CD14-positive monocyte (primary cell): ENCODE measurements at places on chromosomes 11 and 22.

DNA sequence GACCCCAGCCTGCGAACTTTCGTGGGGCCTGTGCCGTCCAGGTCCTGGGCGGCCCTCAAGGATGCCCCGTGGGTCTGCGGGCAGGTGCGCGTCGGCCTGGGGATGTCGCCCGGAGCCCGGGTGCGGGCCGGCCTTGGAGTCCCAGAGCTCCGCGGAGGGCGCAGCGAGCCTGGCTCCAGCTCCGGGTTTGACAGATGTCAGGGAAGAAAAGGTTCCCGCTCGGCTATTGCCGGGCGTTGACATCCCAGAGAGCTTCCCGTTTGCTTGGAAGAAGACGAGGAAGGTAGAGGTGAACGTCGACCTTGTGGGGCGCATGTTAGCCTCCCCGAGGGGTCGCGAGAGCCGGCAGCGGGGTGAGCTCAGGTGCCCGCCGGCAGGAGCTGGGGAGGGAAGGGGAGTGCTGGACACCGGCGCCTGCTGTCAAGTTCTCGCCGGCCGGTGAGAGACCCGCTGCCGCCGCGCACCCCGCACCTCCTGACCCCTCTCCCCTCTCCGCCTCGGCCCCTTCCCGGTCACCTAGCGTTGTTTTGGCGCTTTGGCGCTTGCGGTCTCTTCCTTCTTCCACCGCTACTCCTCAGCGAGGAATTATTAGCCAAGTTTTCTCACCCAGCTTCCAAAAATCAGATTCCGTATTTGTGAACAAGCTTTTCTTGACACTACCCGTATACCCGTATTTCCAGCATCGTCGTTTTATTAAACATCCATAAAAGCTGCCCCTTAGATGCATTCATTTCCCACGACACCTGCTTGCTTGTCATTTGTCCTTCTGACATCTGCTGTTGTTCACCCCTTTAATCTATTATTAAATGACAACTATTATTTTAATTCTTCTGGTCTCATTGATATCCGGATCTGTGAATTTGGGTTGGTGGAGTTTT lies 1.3 kb downstream of the BMAL1 start:
- H3K36me3 ChIP-seq: no peaks in the 10 kb centered on the region
- peaks cover 30% of the 10 kb centered on the region for H3K27me3 ChIP-seq
- H3K27ac ChIP-seq: peak overlapping the region; percentile 94
- H3K4me3 ChIP-seq: peak overlapping the region; percentile 98
- no peak for DNase-seq

- H3K27me3 ChIP-seq: no peaks in the 10 kb centered on the region
- H3K4me1 ChIP-seq: no peaks in the 10 kb centered on the region
These were observed 200.6 kb upstream of the CTSC start for GRCh38 chr11:88538098-88538497.

DNA sequence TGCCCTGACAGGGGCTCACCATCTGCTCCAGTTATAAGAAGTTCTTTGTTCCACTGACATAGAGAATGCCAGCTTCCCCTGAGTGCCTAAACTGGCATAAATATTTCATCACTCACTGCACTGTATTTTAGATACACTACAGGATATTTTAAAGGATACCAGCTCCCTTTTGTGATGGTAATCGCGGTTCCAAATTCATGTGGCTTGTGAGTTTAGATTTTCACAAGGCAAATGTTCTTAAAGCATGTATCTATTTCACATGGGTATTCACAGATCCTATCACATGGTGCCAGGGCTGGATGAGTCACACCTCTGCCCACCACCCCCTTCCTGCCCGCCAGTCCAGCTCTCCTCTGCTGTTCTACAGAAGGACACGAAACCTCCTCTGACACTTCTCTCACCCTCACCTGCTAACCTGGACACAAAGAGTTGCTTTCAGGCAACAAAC lies 105.5 kb downstream of the KCNC1 start:
- no peaks in the 10 kb centered on the region for H3K27me3 ChIP-seq
- no peak for DNase-seq
- no peaks in the 10 kb centered on the region for H3K36me3 ChIP-seq
- no peaks in the 10 kb centered on the region for H3K4me1 ChIP-seq
- no peak overlapping the region for H3K27ac ChIP-seq
- H3K4me3 ChIP-seq: no peak overlapping the region

DNA sequence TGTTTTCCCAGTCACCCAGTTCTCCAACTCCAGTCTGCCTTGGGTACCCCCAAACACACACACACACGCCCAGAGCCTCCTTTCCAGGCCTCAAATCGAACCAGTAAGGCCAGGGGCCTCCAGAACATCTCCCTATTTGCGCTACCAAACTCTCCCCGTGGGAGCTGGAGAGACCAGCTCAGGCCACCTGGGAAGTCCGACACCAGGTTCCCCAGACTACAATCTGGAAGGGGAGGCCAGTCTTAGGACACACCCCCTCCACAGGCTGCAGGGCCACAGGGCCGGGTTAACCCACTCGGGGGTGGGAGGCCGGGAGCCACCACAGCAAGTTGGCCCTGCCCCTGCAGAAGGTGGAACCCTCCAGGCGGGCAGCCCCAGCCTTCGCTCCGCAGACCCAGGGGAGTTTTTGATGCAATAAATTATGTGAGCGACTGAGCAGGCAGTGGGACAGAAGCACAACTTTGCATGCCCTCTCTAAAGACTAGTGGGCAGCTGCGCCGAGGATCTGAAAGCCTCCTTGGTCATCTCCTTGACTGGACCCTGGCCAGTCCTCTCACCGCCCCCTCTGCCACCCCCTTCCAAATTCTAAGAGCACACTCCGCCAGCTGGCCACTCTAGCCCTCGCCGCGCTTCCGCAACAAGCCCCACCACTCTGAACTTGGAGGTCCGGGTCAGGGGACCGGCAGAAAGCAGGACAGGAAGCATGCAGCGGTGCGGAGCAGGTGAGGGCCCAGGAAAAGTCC lies 2.8 kb downstream of the IGF2 start:
- H3K27ac ChIP-seq: no peak overlapping the region

DNA sequence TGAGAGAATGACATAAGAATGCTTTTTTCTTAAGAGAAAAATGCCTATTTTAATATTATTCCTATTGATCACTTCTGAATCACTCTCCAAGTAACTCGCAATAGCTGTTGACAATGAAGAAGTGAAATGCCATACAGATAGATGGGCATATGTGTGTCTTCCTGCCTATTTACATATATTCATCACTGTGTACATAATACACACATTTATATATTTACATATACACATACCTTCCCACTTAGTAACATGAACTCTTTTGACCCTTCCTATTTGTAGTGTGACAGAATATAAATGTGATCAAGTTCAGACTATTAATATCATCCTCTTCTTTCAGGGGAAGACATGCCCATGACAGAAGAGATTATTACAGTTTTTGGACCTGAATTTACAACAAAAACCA lies 756.7 kb downstream of the DLG2 start:
- no peaks in the 10 kb centered on the region for H3K27me3 ChIP-seq
- no peaks in the 10 kb centered on the region for H3K4me1 ChIP-seq
- H3K36me3 ChIP-seq: no peaks in the 10 kb centered on the region
- no peak overlapping the region for H3K27ac ChIP-seq
- DNase-seq: no peak

GRCh38 chr11:13924801-13925327 lies 37.7 kb upstream of the SPON1 start:
- no peaks in the 10 kb centered on the region for H3K27me3 ChIP-seq
- no peak overlapping the region for H3K4me3 ChIP-seq
- no peak overlapping the region for H3K27ac ChIP-seq
- H3K36me3 ChIP-seq: no peaks in the 10 kb centered on the region
- H3K4me1 ChIP-seq: no peaks in the 10 kb centered on the region

GRCh38 chr11:110491577-110492320 lies 62.0 kb downstream of the FDX1 start:
- no peak for DNase-seq
- no peak overlapping the region for H3K4me3 ChIP-seq
- H3K27ac ChIP-seq: peak overlapping the region; percentile 84
- no peaks in the 10 kb centered on the region for H3K36me3 ChIP-seq

- H3K4me3 ChIP-seq: no peak overlapping the region
- H3K36me3 ChIP-seq: no peaks in the 10 kb centered on the region
- no peaks in the 10 kb centered on the region for H3K4me1 ChIP-seq
- no peaks in the 10 kb centered on the region for H3K27me3 ChIP-seq
These were observed 16.1 kb upstream of the CALCB start for GRCh38 chr11:15057329-15057728.

- no peaks in the 10 kb centered on the region for H3K27me3 ChIP-seq
- H3K4me1 ChIP-seq: no peaks in the 10 kb centered on the region
- H3K27ac ChIP-seq: no peak overlapping the region
- peak; percentile 62 for DNase-seq
These were observed 8.1 kb downstream of the PC start for GRCh38 chr11:66950112-66950535.
